ENCODE measurements at places on chromosomes 12 and 14.

DNA sequence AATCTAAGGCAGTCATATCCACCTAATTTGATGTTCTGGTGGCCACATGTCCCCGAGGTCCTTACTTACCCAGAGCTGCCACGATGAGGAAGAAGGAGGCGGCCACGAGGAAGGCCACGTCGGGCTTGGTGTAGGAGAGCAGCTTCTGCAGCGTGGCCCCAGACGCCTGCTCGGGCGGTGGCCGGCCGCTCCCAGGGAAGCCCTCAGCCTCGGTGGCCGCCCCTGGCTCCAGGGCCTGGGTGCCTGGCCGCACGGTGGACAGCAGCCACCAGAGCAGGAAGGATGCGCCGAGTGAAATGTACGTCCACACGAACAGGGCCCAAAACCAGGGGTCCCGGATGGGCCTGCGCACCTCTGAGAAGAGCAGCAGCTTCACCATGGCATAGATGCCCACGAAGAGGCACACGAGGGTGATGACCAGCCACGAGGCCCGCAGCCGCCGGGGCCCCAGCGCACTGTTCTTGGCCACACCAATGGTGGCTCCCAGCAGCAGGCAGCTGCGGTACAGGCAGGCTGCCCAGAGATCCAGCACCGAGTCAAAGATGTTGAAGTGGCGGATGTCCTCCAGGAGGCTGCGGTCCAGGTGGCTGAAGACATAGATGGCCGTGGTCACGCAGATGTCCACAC lies 6.6 kb downstream of the ABCB9 start:
- no peak for DNase-seq

GRCh38 chr14:91333650-91334039 lies 84.0 kb downstream of the CCDC88C start:
- no peak for DNase-seq

DNA sequence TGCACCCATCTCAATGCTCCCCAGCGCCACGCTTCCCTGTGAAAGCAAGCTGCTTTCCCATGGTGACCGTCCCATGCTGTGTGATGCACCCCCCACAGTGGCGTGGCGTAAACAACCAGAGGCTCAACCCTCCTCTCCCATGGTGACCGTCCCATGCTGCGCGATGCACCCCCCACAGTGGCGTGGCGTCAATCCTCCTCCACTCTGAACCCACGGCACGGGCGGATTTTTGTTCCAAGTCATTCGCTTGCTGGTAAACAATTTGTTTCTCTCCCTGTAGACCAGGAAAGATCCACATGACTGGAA lies 8.9 kb downstream of the STX2 start:
- DNase-seq, result no peak

- DNase-seq, result no peak
These were observed 47.5 kb upstream of the TCL1A start for GRCh38 chr14:95761436-95761835.

GRCh38 chr12:53995378-53996239 lies 4.4 kb upstream of the HOXC9 start:
- peak; percentile 80 for DNase-seq

- DNase-seq, result no peak
These were observed 1278.4 kb upstream of the FLRT2 start for GRCh38 chr14:84251411-84252115.

DNA sequence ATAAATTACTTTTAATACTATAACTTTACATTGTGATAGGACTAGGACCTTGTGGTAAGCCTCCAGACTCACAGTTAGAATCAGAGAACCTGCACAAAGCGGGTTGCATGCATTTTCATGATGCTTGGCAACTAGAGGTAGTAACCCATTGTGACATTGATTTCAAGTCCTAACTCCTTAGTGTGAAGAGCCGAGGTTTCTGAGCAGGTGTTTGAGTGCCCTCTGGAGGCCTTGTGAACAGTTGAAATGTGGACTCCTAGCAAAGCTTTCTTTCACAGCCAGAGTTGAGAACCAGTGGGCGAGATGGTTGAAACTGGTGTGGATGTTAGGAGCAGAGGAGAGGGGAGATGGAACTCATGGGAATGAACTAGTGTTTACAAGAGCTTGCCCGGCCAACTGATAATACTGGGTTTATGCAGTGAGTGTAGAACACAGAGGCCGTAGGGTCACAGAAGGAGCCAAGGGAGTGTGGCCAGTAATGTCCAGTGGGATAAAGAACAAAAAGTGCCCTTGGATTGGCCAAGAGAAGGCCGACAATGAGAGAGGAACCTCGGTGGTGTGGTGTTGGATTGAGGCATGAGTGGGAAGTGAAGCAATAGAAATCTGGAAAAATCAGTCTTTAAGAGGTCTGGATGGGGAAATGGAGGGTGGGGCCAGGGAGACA lies 10.9 kb downstream of the ZNF664 start:
- DNase-seq, result peak; percentile 21

- DNase-seq, result no peak
These were observed 224.8 kb downstream of the SLC16A7 start for GRCh38 chr12:59820594-59821011.

DNA sequence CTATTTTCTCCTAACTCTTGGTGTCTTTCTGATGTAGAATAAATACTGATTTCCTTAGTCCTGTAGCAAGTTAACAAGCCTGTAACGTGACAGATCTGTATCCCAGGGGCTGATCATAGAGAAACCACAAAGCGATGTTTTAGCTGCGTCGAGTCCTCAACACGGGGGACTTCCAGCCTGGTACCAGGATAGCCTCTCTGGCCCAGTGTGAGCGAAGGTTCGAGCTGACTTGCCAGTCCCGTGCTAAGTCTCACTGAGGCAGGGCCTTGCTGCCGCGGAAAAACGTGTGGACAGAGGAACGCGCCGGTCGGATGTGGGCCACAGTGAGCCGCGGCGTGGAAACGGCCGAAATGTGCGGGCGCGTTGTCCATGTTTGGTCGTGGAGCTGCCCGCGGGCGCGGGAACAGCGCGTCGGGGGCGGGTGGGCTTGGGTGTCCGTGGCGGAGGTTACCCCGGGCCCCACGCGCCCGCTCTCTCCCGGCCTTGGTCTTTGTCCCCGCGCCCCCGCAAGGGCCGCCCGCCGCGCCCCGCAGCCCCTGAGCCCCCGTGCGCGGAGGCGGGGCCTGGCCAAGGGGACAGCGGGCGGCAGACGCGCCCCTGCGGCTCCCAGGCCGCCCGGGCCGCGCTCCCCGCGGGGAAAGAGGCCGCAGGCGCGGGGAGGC lies 531 bp upstream of the EML1 start:
- no peak for DNase-seq

DNA sequence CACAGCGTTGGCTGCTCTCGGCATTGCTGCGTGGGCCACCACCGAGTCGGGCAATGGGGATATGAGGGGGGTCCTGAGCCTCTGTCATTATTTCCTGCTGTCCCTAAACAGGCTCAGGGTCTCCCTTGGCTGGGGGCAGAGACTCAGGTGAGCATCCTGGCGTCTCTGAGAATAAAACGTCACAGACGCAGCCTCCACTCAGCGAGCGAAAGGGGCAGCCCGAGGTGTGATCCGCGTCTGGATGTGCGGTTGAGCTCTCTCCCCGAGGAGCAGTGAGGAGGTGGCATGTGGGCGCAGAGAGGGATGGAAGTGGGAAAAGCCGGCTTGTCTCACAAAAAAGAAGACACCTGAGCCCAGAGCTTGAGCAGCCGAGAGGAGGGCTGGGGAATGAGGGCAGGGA lies 62.6 kb downstream of the GALNT9 start:
- no peak for DNase-seq

DNA sequence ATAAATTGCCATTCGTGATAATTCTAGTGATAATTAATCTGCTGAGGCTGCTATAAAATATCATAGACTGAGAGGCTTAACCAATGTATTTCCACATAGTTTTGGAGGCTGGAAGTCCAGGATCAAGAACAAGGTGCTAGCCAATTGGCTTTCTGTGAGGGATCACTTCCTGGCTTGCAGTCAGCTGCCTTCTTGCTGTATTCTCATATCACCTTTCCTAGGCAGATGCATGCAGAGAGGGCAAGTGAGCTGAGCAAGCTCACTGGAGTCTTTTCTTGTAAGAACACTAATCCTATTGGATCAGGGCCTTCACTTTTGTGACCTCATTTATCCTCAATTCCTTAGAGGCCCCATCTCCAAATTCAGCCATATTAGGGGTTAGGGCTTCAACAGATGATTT lies 640.7 kb downstream of the DIO2 start:
- DNase-seq, result no peak

DNA sequence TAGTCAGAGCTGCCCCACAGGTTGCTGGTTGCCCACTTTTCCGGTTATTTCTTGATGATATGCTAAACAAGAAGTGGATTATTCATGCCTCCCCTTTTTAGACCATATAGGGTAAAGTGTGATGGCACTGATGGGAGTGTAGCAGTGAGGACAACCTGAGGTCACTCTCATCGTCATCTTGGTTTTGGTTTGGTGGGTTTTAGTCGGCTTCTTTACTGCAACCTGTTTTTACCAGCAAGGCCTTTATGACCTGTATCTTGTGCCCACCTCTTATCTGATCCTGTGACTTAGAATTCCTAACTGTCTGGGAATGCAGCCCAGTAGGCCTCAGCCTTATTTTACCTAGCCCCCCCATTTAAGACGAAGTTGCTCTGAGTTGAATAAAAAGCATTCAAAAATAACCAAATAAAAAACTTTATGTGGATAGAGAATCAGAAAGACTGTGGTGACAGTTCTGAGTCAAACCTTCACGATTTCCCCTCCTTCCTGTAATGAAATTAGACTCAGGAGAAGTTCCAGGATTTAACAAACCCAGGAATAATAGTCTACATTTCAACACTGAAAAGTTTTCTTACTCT lies 144.2 kb downstream of the PAWR start:
- peak; percentile 57 for DNase-seq

DNA sequence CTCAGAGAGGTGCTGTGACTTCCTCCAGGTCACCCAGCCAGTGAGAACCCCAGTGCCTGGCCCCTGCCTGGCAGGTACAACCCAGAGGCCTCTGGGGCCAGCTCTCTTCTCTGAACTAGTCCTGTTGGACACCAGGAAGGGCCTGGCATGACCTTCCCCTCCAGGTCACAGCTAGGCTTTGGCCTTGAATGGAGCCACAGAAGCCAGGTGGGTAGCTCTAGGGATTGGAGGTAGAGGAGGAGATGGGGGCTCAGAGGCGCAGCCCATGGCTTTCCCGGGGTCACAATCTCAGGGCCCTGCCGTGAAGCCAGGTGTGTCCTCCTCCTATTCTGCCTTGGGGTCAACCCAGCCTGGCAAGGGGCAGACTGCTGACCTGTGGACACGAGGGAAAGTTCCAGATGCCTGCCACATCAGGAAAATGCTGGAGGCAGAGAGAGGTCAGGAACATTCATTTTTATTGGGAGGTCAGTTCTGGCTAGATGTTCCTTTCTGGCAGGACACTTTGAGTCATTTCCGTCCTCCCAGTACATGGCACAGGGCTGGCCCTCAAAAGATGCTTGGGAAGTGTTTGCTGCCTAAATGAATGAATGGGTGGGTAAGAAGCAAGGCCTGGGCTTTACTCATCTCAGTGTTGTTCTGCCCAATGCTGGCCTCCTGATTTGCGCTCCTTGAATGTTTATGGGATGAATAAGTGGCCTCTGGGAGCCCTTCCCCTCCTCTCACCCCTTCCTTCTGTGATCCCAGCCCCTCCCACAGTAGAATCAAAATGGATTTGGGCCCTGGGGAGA lies 25.4 kb downstream of the FAM222A start:
- DNase-seq, result no peak

- DNase-seq, result no peak
These were observed 47.4 kb downstream of the SLC35F4 start for GRCh38 chr14:57818511-57818910.

- DNase-seq, result no peak
These were observed 19.0 kb upstream of the TCL1B start for GRCh38 chr14:95667249-95667693.

DNA sequence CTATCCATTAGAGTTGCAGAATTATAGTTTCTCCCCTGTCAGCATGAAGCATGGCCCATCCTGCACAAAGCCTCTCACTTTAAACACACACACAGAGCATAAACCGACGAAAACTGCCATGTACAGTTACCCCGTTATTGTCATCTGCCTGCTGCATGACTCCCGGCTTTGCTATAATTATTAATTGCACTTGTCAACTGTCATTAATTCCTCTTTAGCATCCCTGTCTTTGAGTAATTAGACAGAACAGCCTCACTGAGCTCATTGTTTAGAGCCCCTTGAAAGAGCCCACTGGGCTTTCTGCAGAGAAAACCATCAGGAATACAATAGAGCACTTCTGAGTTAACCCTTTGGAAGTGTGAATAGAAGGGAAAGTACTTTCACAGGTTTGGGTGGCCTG lies 307.2 kb upstream of the SOX5 start:
- DNase-seq, result no peak

GRCh38 chr14:101723061-101723595 lies 38.4 kb upstream of the PPP2R5C start:
- DNase-seq, result no peak

GRCh38 chr12:8917751-8918150 lies 3.4 kb downstream of the PHC1 start:
- no peak for DNase-seq

GRCh38 chr14:62445570-62445969 lies 599.7 kb downstream of the KCNH5 start:
- DNase-seq, result peak; percentile 25

GRCh38 chr14:56816574-56817391 lies 6.5 kb upstream of the OTX2 start:
- no peak for DNase-seq

DNA sequence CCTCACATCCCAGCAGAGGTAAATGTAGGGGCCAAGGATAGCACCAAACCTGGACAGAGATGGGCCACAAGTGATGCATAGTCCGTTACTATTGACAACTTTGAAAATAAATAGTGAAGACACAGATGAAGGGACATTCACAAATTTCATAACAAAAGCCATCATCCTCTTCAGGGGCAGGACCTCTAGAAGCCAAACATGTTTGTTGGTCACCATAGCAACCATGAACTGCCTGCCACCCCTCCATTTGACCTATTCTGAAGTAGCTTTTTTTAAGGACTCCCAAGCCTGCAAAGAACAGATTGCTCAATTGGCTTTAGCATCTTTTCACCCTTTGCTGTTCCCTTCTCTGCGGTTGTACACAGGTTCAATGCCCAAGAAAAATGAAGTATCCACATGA lies 35.7 kb upstream of the MDM1 start:
- no peak for DNase-seq

DNA sequence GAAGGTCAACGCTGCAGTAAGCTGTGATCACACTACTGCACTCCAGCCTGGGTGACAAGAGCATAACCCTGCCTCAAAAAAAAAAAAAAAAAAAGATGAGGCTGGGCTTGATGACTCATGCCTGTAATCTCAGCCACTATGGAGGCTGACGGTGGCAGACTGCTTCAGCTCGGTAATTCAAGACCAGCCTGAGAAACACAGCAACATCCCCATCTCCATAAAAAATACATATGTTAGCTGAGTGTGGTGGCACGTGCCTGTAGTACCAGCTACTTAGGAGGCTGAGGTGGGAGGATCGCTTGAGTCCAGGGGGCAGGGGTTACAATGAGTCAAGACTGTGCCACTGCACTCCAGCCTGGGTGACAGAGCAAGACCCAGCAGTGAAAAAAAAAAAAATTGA lies 50.4 kb downstream of the GXYLT1 start:
- DNase-seq, result peak; percentile 51
